Stimulated activated CD4-positive, alpha-beta T cell treated with anti-CD3 and anti-CD28 coated beads, TNF-alpha, amount 100 ng/mL, for 4 hours (primary cell): ENCODE measurements at places on chromosomes 7 and 10.

GRCh38 chr10:28400681-28401080 is 97.8 kb upstream of the MPP7 start:
- no peak for DNase-seq

DNA sequence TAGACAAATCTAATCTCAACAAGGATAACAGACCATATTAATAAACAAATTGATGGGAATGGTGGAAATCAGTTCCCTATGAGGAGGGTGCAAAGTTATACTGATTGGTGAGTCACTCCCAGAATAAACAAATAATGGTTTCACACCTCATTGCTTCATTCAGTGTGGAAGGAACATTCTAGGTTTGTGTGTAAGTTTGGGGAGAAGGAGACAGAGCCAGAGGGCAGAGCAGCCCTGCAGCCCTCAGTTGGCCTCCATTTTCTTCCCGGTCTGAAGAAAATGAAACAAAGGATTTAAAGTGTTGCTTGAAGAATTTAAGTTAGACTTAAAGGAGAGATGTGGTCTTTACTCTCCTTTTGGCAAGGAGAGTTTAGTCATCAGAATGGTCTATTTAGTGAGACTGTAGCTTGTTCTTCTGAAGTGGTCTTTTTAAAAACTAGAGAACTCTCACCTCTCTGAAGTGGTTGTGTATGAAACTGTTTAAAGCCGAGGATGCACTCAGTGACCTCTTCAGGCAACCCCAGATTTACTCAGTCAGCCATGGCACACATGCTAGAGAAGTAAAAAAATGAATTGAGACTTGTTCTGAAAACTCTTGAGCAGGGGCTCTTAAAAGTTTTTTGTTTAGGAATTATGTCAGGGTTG is 27.2 kb downstream of the IKZF1 start:
- DNase-seq: no peak

- DNase-seq: no peak
Measured at GRCh38 chr10:962342-962741, 25.9 kb upstream of the GTPBP4 start.

GRCh38 chr10:132994185-132994796 is 51.9 kb upstream of the CFAP46 start:
- no peak for DNase-seq
